ENCODE measurements at places on chromosomes 12 and 14.

- no peak for DNase-seq
Observed at GRCh38 chr12:49720214-49720613, 13.0 kb upstream of the FMNL3 start.

GRCh38 chr12:85572956-85573355, 263.3 kb downstream of the RASSF9 start:
- DNase-seq: no peak

DNA sequence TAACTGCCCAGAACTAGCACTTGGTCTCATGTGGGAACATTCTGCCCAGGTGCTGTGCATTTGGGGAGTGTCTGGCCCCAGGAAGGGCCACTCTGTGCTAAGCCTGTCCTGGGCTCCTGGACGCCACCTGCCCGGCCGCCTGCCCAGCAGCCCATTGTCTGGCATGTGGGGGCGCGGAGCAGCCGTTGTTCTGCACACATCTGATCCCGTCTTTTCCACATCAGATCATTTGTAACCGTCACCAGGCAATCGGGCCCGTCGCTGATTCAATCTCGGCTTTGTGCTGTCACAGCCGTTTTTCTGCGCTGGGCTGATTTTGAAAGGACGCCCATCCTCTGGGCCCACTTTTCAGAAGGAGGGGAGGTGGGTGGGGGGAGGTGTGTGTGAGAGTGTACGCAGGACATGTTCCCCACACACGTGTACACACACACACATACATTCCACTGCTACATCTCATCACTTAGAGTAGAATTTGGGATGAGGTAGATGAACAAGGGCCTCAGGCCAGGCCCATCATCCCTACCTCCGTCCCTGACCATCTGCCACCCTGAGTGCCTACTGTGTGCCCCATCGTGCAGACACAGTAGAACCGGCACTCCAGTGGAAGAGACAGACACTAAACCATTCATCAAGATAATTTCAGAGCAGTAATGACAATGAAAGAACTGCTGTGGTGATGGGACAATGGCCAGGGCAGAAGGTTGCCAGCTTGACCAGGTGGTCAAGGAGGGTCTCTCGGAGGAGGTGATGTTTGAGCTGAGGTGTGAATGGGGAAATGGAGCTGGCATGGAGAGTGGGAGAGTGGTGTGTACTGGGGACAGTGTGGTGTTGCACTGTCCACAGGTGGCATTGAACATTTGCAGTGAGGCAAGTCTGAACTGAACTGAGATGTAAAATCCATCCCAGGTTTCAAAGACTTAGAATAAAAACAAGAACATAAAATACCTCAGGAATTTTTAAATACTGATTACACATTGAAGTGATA, 19.0 kb downstream of the FAM222A start:
- no peak for DNase-seq

GRCh38 chr12:83141460-83141994, 454.8 kb downstream of the TMTC2 start:
- DNase-seq: no peak

DNA sequence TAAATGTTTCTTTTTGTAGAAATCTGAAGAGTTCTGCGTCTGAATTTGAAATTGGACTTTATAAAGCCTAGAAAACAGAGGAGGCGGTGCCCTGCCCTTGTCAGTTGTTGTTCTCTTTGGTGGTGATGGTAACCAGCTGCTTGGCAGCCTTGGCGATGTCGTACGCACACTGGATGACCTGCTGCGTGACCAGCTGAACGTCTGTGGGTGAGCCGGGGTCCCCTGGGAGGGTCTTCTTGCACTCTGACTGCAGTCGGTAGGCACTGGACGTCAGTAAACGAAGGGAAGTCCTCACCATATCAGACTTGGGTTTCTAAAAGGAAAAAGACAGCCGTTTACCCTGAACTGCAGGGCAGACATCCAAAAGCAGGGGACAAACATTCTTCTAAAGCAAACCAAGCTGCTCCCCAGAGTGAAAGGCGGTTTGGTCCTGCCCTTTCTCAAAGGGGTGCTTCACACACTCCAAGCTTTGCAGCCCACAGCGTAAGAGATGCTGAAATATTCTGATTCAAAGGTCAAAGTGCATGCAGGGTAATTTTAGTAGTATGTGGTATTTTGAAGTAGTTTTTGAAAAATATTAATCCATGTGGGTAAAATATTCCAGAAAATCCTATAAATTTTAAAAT, 32.9 kb downstream of the TCHP start:
- no peak for DNase-seq

- no peak for DNase-seq
Observed at GRCh38 chr12:98211909-98212695, 303.3 kb upstream of the TMPO start.

- DNase-seq: peak; percentile 88
Observed at GRCh38 chr12:49644620-49644994, 21.2 kb downstream of the PRPF40B start.

DNA sequence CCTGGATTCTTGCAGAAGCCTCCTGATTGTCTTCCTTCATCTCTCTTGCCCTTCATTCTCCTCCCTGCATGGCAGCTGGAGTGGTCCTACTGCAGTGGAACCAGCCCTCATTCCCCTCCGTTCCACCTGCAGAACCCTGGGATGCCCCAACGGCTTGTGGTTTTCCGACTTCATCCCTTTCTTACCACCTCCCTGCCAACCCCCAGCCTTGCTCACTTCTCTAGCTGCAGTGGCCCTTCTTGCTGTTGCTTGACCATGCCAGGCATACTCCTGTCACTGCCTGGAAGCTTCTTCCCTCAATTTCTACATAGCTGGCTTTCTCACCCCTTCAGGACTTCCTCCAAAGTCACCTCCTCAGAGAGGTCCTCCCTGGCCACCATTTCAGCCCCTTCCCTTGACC, 123.3 kb downstream of the BEGAIN start:
- DNase-seq: no peak

- no peak for DNase-seq
Observed at GRCh38 chr14:104220215-104221070, 82.1 kb downstream of the KIF26A start.

DNA sequence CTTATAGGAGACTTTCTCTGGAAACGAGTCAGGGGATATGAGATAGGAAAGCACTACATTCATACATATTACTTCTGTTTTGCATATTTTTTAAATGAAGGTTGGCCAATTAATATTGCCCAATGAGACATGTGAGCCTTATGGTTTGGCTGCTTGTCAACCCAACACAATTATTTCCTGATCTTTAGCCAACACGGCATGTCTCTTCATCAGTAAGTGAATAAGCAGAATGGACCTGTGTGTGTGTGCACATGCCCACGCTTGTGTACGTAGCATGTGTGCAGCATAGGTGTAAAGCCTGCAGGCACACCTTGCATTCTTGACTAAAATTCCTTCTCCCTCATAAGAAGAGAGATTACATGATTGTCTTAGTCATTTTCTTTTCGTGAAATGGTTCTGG, 88.3 kb downstream of the STON2 start:
- DNase-seq: no peak

DNA sequence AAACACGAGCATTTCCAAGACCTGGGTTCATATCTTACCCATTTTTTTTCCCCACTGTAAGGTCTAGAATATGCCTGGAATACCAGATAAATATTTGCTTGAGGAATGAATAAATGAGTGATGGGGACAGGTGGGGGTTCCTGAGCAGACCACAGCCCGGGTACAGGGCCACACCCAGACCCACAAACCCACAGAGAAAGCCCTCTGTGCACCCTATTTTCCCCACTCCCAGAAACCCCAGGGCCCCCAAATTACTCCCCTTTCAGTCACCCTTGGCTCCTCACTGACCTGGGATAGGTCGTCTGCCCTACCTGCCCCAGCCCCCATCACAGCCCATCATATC, 66.5 kb upstream of the DDX11 start:
- DNase-seq: no peak
